Stimulated activated CD8-positive, alpha-beta memory T cell treated with anti-CD3 and anti-CD28 coated beads, Interleukin-4, amount 100 ng/mL, for 4 hours (primary cell): ENCODE measurements at places on chromosomes 7 and 10.

DNA sequence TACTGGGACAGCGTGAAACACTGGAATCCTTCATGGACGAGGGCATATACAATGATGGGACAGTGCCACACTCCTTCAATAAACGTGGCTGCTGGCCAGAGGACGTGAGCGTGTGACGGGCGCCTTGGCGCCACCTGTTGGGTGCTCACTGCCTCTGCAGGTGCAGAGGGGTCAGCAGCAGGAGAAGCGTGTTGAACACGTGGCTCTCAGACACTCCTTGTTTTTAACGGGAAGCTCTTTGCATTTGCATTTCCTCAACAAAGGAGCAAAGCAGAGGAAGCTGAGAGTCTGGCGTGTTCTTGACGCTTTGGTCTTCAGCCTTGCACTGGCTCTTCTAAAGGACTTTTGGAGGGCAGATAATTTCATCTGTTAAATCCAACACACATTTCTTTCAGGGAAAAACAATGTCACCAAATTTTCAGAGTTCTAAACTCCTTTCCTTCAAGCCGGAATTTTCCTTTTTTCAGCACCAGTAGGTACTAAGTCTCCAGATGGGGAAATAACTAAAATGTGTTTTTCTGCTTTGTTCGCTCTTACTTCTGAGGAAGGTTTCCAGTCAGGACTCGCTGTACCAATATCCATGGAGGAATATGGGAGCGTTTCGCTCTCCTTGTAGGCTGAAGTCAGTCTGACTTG is 2.9 kb upstream of the GET4 start:
- DNase-seq = peak; percentile 32

GRCh38 chr10:123821136-123821535 is 70.5 kb downstream of the CPXM2 start:
- DNase-seq = no peak

DNA sequence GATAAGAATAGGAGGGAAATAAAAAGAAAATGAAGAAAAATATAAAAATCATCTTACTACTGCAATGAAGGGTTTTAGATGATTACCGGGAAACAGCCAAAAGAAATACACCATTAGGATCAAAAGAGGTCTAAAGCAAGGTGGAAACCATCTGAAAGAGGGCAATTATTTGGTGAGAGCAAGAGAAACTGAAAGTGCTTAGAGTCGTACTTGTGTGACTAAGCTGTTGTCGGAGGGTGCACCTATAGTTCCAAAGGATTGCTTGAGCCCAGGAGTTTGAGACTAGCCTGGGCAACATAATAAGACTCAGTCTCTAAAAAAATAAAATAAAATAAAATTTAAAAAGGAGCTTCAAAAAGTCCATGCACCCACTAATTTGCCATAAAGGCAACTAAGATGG is 169.5 kb downstream of the DKK1 start:
- DNase-seq = no peak

- no peak for DNase-seq
Observed at GRCh38 chr10:67665491-67665890, 30.5 kb downstream of the CTNNA3 start.

DNA sequence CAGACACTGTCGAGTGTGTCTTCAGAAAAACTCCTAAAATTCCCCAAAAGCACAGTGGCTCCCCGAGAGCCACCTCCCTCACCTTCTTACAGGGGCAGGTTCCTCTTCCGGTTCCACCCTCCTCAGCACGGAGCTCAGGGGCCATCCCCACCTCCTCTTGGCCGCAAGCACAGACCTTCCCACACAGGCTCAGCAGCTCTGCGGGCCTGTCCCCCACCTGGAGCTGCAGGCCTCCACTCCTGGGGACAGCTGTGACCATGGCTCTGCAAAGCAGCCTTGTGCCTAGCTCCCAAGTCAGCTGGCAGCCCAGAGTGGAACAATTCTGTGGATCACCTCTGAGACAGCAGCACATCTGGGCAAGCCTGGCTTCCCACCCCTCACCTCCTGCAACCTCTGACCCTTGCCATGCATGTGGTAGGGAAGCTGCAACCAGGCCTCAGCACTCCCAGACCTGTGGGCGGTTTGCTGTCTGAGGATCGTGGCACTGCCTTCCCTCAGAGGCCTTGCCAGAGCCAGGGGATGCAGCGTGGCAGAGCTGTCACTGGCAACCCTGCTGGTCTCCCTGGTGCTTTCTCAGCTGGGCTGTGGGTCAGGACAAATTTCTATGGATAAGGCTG is 79.7 kb downstream of the ALOX5 start:
- DNase-seq = no peak

DNA sequence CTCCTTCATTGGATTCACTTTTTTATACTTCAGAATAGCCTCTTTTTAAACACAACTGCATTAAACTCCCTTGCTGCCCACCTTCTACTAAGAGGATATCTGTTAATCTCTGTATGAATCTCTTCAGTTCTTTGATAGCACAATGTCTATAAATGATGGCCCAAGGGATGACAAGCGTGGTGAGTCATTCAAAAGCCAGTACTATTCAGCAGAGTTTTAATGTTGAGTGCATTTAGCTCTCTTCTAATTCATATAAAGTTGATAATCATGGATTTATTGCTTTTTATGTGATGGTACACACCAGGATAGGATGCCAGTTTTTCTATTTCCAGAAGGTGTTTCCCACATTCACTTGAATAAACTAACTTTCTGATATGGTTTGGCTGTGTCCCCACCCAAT is 57.4 kb upstream of the HECTD2 start:
- no peak for DNase-seq

DNA sequence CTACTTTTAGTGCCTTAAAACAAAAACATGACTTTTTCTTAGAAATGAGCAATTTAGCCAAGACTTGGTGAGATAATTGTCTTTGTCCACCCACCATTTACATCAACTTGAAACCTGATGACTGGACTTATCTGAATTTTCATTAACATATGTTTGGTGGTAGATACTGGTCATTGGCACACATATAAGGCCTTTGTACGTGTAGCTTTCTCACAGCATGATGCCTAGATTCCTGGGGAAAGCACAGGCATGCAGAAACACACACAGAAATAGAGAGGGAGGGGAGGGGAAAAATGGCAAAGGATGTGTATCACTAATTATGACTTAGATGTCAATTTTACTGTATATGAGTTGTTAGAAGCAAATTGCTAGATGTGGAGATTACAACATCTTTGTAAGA is 488.4 kb downstream of the NXPH1 start:
- DNase-seq = no peak

- DNase-seq = no peak
Observed at GRCh38 chr10:49134327-49134726, 506 bp upstream of the FAM170B start.

DNA sequence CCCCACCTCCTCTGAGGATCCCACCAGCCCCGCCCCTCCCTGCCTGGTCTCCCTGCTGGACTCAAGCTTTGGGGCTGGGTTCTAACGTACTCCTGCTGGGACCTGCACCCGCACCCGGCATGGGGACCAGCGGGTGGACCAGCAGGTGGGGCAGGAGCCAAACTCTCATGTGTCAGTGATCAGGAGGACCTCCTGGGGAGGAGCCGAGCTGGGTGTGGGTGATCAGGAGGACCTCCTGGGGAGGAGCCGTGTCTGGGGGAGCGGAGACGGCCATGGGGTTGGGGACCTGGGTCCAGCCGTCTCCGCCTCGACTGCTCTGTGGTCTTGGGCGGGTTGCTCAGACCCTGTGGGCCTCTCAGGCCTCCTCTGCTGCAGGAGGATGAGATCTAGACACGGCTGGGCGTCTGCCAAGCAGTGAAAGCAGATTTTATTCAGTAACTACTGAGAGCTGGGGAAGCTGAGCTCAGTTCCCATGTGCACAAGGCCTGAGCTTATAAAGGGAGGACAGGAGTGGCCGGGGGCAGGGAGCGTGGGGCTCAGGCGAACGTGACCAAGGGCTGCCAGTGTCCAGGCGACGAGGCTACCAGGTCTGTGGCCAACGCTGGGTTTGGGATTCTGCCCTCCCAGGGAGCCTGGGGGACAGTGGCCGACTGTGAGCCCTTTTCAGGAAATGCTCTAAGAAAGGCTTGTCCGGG is 33.6 kb upstream of the UTF1 start:
- no peak for DNase-seq

DNA sequence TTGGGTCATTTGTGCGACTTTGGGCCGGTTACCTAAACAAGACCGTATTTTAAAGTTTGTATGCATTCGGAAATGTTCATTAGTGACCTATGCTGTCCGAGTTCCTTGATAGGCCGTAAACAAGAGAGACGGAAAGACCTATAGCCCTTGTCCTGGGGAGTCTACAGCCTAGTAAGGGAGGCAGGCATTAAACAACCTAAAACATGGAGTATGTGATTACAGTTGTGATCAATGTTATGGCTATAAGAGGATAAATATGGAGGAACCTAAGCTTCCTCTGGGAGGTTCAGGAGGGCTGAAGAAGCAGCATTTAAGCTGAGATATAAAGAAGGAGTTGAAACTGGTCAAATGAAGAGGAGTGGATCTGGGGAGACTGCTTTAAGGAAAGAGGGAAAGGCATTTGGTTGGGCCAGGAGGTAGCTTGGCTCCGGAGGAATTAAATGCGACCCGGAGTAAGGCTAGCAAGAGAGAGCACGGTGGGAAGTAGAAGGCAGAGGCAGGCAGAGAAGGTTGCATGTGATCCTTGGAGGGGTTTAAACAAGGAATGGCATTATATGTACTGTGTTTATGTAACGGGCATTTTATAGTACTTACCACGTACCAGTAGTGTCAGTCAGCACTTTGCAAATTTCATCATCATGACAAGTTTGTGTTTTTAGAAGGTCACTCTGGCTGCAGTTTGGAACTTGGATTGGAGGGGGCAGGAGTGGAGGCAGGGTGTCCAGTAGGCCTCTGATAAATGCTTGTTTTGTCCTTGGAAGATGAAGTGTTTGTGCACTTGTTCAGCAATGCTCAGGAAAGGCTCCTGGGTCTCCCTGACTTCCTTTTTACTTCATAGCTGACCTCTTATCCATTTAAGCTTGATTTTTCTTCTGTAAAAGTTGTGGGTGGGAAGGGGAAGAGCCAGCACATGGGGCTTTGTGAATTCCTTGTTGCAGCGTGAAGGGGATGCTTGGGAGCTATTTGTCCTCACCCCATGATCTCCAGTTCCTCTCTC is 1.0 kb upstream of the AVPI1 start:
- no peak for DNase-seq

DNA sequence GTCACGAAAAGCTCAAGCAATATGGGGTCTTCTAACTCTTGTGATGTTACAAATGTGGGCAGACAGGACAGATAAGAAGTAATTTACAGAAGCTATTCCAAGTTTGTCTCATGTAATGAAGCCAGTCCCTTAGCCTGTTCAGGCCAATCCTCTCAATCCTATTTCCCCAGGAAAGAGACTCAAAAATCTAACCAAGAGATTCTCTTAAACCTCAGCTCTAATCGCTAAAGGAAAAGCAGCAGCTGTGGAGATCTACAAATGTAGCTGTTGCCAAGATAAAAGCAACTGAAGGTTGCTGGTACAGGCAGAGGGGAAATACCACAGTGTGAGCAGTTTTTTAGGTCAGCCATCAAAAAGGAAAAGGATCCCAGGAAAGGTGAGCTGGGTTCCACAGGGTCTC is 39.3 kb downstream of the ANK3 start:
- no peak for DNase-seq

GRCh38 chr10:132054564-132054963 is 11.2 kb upstream of the JAKMIP3 start:
- no peak for DNase-seq

GRCh38 chr10:59033622-59034021 is 142.8 kb upstream of the PHYHIPL start:
- no peak for DNase-seq

DNA sequence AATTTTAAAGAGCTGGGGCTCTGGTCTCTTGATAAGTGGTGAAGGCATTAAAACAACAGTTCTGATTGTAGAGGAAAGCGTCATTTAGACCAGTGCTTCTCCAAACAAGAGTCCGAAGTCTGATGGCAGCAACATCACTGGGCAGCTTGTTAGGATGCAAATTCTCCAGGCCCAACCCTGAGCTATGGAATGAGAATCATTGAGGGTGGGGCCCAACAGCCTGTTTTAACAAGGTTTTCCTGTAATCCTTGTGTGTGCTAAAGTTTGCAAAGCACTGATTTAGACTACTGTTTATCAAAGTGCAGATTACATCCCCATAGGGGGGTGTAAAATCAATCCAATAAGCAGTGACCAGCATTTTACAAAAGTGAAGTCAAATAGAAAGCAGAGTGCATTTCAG is 2.6 kb upstream of the ZNRF2 start:
- no peak for DNase-seq

GRCh38 chr10:113053091-113053490 is 103.0 kb downstream of the TCF7L2 start:
- DNase-seq = no peak

DNA sequence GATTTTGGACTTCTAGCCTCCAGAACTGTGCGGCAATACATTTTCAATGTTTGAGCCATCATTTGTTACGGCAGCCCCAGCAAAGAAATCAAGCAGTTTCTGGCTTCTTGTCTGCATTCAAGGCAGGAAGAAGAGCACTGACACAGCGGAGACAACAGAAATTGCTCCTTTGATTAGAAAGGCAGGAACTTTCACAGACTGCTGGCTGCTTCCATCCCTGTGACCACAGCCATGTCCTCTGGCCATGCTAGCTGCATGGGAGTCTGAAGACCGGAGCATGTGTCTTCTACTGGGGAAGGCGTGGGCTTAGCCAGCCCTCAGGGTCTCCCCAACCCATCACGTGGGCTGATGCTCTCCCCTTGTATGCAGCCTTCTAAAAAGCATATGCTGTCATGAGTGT is 19.1 kb downstream of the C10orf71 start:
- DNase-seq = no peak

GRCh38 chr7:128919881-128920799 is 9.6 kb upstream of the KCP start:
- DNase-seq = no peak

GRCh38 chr10:104895541-104895940 is 254.5 kb downstream of the SORCS3 start:
- DNase-seq = no peak

DNA sequence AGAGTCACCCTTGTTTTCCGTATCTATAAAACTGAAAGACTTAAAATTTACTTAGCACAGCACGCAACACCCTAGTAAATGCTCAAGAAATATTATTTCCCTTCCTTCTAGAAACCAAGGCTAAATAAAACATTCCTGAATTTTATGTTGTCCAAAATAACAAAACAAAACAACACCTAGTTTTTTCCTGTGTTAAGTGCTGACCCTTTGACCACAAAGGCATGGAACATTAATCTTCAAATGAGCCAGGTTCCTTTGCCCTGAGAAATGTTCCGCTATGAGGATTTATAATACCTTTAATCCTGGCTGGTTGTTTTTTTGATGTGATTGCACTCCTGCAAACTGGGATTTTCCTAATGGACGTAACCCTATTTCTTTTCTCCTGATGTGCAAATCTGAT is 29.0 kb upstream of the DGKI start:
- no peak for DNase-seq

DNA sequence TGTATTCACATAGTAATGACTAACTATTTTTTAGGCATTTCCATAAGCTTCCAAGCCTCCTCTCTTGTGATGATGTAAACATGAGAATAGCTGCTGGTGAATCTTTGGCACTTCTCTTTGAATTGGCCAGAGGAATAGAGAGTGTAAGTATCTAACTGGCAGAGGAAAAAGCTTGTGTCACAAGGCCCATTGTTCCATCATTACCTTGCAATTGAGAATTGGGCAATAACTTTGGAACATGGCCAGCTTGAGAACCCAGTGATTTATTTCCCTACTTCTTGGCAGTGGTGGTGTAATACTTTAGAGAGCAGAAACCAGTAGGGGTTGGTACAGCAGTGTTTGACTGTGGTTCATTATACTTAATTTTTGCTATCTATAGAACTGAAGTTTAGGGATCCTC is 12.0 kb downstream of the IFRD1 start:
- no peak for DNase-seq
